ENCODE measurements at places on chromosomes 13 and 19. TPM values are rescaled to one million over a fixed set of nuclear protein-coding genes. Genes with fewer than 3 reads are reported as not detected.

The PABPC3 gene
- polyA plus RNA-seq: 1.3 TPM

The MEDAG gene
- 1.9 TPM for polyA plus RNA-seq

The SLC5A5 gene
- polyA plus RNA-seq: 0.05 TPM

- no peak for DNase-seq
Observed at GRCh38 chr19:31671411-31672035, 322.3 kb upstream of the TSHZ3 start.

- no peak for DNase-seq
Observed at GRCh38 chr13:35573639-35574038, 97.2 kb upstream of the MAB21L1 start.

DNA sequence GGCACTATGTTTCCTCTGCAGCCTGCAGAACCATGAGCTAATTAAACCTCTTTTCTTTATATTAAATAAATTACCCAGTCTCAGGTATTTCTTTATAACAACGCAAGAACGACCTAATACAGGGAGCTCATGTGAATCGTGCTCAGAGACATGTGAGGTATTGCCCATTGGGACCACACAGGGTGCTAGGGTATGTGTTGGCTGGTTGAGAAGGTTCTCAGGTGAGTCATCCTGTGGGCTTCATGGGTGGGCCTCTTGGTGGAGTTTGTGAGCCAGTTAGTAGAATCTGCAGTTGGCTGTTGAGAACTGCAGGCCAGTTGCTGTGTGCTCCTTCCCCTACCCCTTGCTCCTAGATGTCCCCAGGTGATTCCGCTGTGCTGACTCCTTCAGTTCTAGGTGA, 163.0 kb downstream of the HS6ST3 start:
- DNase-seq: no peak

DNA sequence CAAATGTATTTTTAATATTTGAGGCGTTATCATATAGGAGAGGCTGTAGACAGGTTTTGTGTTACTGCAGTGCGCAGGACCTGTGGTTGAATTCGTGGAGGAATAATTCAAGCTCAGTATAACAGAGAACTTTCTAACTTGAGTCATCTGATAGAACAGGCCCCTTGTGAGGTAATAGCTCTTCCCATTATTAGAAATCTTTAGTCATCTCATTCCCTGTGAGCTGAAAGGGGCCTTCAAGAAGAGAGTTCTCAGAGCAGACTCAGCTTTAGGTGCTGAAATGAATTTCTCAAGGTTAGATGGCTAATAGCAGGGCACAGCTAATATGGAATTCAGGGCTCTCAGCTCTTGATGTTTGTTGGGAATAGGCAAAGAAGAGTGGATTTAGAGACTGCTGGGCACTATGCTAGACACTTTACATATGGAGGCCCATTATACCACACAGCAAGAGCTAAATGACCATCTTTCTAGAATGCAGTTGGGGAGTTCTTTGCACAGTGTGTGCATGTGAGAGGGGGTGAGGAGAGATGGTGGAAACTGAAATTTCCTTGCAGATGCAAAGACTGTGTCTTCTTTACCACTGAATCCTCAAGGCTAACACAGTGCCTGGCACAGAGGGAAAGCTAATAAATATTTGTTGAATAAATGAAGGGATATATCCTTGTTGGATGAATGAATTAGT, 89.5 kb downstream of the DGKH start:
- DNase-seq: no peak

- DNase-seq: no peak
Observed at GRCh38 chr19:17796013-17796837, 1.3 kb downstream of the B3GNT3 start.

GRCh38 chr19:19540715-19541515, 2.9 kb downstream of the CILP2 start:
- DNase-seq: no peak

DNA sequence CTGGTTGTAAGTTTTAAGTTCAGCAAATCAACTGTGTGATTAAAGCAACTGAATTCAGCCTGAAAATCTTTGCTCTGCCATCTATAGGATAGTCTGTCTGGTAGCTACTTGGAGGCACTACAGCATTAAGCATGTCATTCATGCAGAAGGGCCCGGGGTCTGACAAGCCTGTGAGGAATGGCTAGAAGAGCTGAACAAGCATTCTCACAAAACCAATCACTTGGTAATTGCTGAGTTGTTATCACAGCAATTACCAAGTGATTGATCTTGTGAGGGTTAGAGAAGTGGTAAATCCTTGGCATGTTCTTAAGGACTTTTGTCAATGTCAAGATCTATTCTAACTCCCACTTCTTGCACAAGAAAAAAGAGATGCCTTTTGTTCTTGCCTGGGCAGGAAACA, 356.1 kb downstream of the FGF14 start:
- DNase-seq: no peak

Measured in renal cortex interstitium (tissue), 15 donors.